ENCODE measurements at places on chromosomes 13 and 19.
A peak's percentile ranks its signal among the peaks of the same experiment; 100 is the strongest.

DNA sequence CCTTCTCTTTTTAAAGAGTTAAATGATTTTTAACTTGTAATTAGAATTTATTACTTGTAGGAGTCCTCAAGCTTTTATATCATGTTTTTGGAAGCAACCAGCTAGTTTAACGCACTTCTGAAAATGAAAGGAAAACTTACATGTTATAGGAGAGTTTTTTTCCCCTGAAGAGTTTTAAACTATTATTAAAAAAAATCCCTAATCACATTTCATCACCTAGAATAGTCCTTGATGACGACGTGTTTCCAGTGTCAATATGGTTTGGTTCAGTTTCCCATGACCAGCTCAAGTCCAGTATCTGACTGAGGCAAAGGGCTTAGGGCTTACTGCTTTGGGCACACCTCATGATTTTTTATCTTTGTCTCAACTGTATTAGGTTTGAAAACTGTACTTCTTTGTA, 36.0 kb downstream of the URI1 start:
- no peak for DNase-seq

- DNase-seq = no peak
These were observed 24.9 kb downstream of the EPS15L1 start for GRCh38 chr19:16446724-16447368.

- DNase-seq = no peak
These were observed 724.4 kb upstream of the SLITRK5 start for GRCh38 chr13:86946734-86947133.

GRCh38 chr19:10625762-10626138, 397 bp downstream of the SLC44A2 start:
- no peak for DNase-seq

- DNase-seq = no peak
These were observed 52.9 kb downstream of the OR10H4 start for GRCh38 chr19:16001481-16002312.

- DNase-seq = no peak
These were observed 60.9 kb downstream of the SMARCA4 start for GRCh38 chr19:11021760-11022144.

- DNase-seq = no peak
These were observed 295.1 kb downstream of the MYO16 start for GRCh38 chr13:108924541-108924940.

- peak; percentile 100 for DNase-seq
These were observed 5.7 kb downstream of the COMP start for GRCh38 chr19:18785179-18786124.

- DNase-seq = no peak
These were observed 8.8 kb upstream of the IGFL4 start for GRCh38 chr19:46049597-46049996.

- DNase-seq = peak; percentile 85
These were observed 20.0 kb downstream of the XRCC1 start for GRCh38 chr19:43555185-43555770.

DNA sequence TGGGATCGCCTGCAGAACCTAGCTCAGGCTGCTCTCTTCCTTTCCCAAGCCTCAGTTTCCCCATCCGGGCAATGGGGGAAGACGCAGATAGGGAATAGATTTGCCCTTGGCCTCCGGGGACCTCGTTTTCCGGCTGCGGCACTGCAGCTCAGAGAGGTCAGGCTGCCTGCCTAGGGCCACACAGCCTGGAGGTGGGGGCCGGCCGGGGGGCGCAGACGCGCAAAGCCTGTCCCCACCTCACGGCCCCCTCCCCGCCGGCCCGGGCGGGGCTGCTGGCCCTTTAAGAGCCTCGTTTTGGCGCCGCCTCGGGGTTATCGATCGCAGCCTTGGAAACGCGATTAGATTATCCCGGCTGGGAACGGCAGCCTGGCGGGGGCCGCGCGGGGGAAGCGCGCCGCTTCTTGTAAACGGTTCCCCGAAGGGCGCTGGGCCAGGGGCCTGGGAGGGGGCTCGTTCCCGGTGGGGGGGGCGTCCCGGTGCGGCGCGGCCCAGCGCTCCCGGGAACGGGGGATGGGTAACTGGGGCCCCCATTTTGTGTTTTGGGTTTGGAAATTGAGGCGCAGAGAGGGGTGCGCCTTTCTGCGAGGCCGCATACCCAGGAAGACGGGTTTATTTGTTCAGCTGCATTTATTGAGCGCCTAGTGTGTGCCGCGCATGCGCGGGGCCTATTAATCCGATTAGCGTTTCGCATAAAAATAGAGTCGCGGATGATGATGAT, 23.4 kb upstream of the TCF3 start:
- DNase-seq = peak; percentile 81

DNA sequence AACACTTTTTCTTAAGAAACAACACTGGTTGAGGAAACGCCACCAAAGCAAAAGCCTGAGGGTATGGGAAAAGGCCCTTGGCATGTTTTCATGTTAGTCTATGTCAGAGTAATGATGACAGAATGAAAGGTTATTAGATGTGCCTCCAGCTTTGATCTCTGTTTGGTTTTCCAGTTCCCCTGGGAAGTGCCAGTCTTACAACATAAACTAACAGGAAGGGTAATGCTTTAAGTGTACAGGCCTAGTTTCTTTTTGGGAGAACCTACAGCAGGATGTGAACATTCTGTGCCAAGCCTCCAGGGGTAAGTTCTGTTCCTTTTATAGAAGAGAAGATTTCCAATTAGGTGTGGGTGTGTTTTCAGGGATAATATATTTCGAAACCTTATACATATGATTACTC, 121.7 kb downstream of the FNDC3A start:
- DNase-seq = no peak

DNA sequence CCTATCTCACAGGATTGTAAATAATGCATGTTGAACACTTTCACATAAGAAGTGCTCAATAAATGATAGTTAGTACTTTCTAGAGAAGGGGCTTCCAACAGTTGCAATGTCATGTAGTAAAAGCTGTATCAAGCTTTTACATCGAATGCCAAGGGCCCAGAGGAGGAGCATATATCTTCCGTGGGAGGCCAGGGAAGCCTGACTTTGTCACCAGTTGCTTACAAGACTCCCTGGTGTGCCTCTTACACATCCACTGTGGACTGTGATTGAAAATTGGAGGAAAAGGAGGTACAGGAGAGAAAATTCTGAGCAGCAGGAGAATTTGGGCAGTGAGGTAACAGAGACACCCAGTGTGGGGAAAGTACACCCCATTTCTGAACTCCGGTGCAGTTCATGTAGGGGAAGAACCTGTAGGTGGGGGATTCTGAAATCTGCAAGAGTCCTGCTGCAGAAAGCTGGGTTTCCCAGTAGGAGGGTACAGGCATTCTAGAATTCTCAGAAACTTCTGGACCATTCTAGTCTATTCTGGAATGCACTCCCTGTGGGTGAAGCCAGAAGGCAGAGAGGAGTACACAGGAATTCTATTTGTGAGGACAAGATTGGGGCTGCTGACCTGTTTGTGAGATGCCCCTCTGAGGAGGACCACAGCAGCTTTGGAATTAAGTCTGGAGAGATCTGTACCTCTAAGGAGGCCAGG, 54.0 kb downstream of the ALOX5AP start:
- no peak for DNase-seq

DNA sequence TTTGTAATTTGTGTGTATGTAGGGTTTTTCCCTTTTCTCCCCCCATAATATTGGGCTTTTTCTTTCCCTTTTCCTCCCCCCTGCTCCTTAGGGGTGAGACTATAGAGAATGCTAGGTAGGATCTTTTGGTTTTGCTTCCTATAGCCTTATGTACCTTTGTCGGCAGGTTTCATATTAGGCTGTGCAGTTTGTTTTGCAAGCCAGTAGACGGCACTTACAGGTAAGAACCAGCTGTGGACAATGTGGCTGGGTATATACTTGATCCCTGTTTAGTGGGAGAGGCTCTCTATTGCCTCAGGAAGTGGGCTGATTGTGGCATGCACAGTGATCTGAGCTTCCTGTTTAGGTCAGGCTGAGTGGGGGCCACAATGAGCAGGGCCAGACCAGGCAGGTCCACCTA, 359.2 kb upstream of the OBI1 start:
- DNase-seq = no peak

DNA sequence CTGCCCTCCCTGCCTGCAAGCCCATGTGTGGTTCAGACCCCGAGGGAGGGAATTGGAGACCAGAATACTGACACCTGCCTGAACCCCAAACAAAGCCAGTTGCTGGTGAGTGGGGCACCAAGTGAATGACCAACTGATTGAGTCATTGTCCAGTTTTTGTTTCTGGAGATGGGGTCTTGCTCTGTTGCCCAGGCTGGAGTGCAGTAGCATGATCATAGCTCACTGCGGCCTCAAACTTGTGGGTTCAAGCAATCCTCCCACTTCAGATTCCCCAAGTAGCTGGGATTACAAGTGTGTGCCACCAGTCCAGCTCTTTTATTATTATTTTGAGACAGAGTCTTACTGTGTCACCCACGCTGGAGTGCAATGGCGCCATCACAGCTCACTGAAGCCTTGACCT, 4.0 kb downstream of the CCL25 start:
- DNase-seq = no peak

GRCh38 chr19:28329429-28329828, 883.5 kb downstream of the UQCRFS1 start:
- DNase-seq = no peak

- no peak for DNase-seq
These were observed 42.7 kb upstream of the VSTM2B start for GRCh38 chr19:29482855-29483640.

GRCh38 chr13:113825841-113826240, 38.0 kb downstream of the GAS6 start:
- DNase-seq = no peak

DNA sequence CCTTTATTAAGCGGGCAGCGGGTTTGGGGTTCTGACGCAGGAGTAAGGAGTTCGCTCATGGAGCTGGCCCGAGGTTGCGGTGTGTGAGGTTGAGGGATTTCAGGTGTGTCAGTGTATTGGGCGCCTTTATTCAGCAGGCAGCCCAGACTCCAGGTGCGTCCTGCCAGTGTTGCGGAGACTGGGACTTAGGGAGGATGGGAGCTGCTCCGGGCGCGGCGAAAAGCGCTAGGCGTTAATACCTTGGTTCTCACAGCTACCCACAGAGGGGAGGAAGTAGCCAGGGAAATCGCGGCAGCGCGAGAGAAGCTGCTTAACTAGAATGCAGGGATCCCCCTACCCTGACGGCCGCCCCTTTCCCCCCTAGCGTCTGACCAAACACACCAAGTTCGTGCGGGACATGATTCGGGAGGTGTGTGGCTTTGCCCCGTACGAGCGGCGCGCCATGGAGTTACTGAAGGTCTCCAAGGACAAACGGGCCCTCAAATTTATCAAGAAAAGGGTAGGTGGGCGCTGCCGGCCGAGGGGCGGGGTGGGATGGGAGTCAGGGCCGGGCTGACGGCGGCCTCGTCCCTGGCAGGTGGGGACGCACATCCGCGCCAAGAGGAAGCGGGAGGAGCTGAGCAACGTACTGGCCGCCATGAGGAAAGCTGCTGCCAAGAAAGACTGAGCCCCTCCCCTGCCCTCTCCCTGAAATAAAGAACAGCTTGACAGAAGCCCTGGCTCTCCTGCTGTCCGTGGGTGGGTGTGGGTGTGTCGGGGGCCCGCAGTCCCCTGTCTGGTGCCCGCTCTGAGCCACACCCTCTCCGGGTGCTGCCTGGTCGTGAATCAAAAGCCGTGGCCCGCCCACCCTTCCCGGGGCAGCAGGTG, 1.1 kb downstream of the RPL36 start:
- DNase-seq = peak; percentile 67

- no peak for DNase-seq
These were observed 8.6 kb downstream of the ANO8 start for GRCh38 chr19:17325881-17326594.

GRCh38 chr13:21694831-21695230, 24.0 kb downstream of the FGF9 start:
- DNase-seq = no peak
